Airway epithelial cell (primary cell): ENCODE measurements at places on chromosomes 1 and 21. TPM values are rescaled to one million over a fixed set of nuclear protein-coding genes. Genes with fewer than 3 reads are reported as not detected.

PCAT6 gene
- 0.93 and 2.9 TPM in 2 replicates for total RNA-seq

GPR25 gene
- not detected in 2 replicates for total RNA-seq

HOOK1 gene
- 7.1 and 10.7 TPM in 2 replicates for total RNA-seq

PKP1 gene
- total RNA-seq, result 256 and 357 TPM in 2 replicates

RASSF5 gene
- 17.6 and 18.8 TPM in 2 replicates for total RNA-seq

MTARC2 gene
- 2.0 and 5.8 TPM in 2 replicates for total RNA-seq

SYT2 gene
- under 0.01 TPM in 1 of 2 replicates, not detected in the other for total RNA-seq

SLC30A1 gene
- 11.6 and 16.5 TPM in 2 replicates for total RNA-seq

C1orf141 gene
- total RNA-seq, result not detected in 2 replicates

LRRC38 gene
- total RNA-seq, result not detected in 2 replicates

SELE gene
- not detected in 2 replicates for total RNA-seq

OR2L5 gene
- not detected in 2 replicates for total RNA-seq

MROH9 gene
- not detected in 2 replicates for total RNA-seq

NUP210L gene
- total RNA-seq, result not detected in 2 replicates

MTF1 gene
- total RNA-seq, result 2.5 and 4.4 TPM in 2 replicates

TEKT2 gene
- 0.21 and 0.65 TPM in 2 replicates for total RNA-seq

LMX1A gene
- total RNA-seq, result not detected in 2 replicates

LCE1D gene
- total RNA-seq, result not detected in 2 replicates

CCDC30 gene
- total RNA-seq, result 0.09 and 0.21 TPM in 2 replicates

GJA9 gene
- not detected in 2 replicates for total RNA-seq

ADORA1 gene
- 0.09 and 0.14 TPM in 2 replicates for total RNA-seq

CRP gene
- not detected in 2 replicates for total RNA-seq

AZIN2 gene
- 2.8 and 3.1 TPM in 2 replicates for total RNA-seq

FLG2 gene
- under 0.01 and 0.05 TPM in 2 replicates for total RNA-seq

CSMD2 gene
- total RNA-seq, result not detected in 2 replicates

FDPS gene
- 420 and 512 TPM in 2 replicates for total RNA-seq

GJC2 gene
- 0.99 and 2.3 TPM in 2 replicates for total RNA-seq

ZFP69B gene
- total RNA-seq, result 2.3 and 2.6 TPM in 2 replicates

RPS6KC1 gene
- 7.2 and 10.0 TPM in 2 replicates for total RNA-seq

INSRR gene
- not detected in 2 replicates for total RNA-seq

FMN2 gene
- not detected in 2 replicates for total RNA-seq

TLR5 gene
- total RNA-seq, result 2.1 and 2.8 TPM in 2 replicates

YRDC gene
- total RNA-seq, result 29.6 and 30.9 TPM in 2 replicates
